Naive thymus-derived CD4-positive, alpha-beta T cell (primary cell): ENCODE measurements at places on chromosomes 2 and 18. TPM values are rescaled to one million over a fixed set of nuclear protein-coding genes. Genes with fewer than 3 reads are reported as not detected.

Gene NAGK
- 69.3 TPM for polyA plus RNA-seq

Gene RAPGEF4
- not detected for polyA plus RNA-seq

Gene POTEC
- not detected for polyA plus RNA-seq

Gene SLC14A1
- 1.4 TPM for polyA plus RNA-seq

Gene BMP10
- polyA plus RNA-seq = not detected

Gene CCDC74B
- polyA plus RNA-seq = not detected

Gene ABI2
- polyA plus RNA-seq = 33.3 TPM

- DNase-seq = peak; percentile 68
Observed at GRCh38 chr2:12416600-12416999, 300.1 kb upstream of the TRIB2 start.

GRCh38 chr18:63410792-63411191 is 11.5 kb downstream of the VPS4B start:
- no peak for DNase-seq

GRCh38 chr2:82811946-82812345 is 1647.1 kb downstream of the SUCLG1 start:
- no peak for DNase-seq

GRCh38 chr18:10050956-10051355 is 137.1 kb downstream of the VAPA start:
- no peak for DNase-seq

- no peak for DNase-seq
Observed at GRCh38 chr2:232260075-232260474, 118.5 kb upstream of the ALPP start.

GRCh38 chr2:12381543-12382325 is 335.0 kb upstream of the TRIB2 start:
- no peak for DNase-seq

GRCh38 chr2:42314892-42315468 is 46.0 kb downstream of the COX7A2L start:
- DNase-seq = no peak

DNA sequence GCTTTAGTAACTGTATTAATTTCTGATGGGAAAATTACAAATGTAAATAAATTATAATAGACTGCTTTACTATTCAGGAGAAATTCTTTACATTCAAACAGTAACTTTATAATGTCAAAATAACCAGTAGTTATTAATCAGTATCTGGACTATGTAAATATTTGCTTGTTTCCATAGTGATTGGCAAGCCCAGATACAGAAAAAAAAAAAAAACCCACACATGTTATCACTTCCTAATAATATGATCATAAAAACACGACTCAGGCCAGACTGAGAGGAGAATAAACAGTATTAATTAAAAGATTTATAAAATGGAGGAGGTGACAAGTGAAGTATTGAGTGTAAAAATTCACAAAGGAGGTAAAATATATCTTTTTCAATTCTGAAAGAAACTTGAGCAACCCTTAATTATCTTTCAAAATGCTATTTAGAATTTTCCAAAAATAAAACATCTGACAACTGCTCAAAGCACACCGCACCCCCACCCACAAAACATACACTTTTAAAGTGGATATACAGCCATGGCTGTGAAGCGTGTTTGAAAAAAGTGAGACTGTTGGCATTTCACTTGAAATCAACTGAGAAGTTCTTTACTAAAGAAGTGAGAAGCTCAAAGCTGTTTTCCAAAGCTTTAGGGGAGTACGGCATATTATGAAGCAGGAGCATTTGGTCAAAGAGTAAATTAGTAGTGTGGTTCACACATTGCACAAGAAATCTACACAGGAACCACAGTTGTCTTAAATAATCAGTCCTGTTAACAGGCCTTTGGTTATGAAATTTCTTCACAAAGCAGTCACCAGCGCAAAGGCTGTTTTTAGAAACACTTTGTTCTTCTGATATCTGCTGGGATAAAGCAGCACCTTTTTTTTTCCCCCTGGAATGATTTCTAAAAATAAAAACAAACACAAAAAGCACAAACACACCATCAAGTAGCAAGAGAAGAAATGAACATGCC is 475.8 kb downstream of the TXNL1 start:
- no peak for DNase-seq

- no peak for DNase-seq
Observed at GRCh38 chr2:19846030-19846429, 55.8 kb downstream of the TTC32 start.

- no peak for DNase-seq
Observed at GRCh38 chr2:30756051-30756719, 51.1 kb downstream of the CAPN13 start.

GRCh38 chr2:119218478-119219064 is 5.1 kb upstream of the STEAP3 start:
- DNase-seq = no peak

- no peak for DNase-seq
Observed at GRCh38 chr2:72138921-72139381, 8.7 kb downstream of the CYP26B1 start.
